ENCODE measurements at places on chromosomes 4 and X.

DNA sequence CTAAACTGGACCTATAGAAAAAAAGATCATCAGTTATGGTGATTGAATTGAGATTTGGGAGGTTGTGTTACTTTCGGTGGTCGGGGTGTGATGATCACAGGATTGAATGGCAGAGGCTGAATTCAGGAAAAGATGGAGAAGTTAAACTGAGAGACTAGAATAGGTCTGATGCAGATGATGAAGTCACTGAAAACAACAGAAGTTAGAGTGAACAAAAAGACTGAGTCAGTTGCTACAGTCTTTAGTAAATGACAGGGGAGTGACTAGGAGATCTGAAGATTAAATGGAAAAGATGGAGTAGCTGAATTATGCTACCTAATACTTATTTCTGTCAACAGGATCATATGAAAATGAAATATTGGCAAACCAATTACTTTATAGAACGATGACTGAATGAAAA is 163.2 kb downstream of the RPA4 start:
- no peak for DNase-seq

DNA sequence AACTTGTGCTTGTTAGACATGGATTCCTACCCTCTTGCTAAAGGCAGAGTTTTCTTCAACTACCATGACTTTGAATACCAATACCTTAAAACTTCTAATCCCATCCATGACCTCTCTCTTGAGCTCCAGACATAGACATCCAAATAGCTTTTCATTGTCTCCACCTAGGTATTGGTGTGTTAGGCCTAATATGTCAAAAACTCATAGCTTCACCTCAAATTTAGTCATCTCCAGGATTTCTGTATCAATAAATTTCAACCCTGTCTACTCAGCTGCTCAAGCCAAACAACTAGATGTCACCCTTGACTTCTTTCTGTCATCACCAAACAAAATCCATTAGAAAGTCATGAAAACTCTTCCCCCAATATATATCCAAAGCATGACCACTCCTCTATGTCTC is 617.7 kb upstream of the GRIA3 start:
- DNase-seq, result no peak

DNA sequence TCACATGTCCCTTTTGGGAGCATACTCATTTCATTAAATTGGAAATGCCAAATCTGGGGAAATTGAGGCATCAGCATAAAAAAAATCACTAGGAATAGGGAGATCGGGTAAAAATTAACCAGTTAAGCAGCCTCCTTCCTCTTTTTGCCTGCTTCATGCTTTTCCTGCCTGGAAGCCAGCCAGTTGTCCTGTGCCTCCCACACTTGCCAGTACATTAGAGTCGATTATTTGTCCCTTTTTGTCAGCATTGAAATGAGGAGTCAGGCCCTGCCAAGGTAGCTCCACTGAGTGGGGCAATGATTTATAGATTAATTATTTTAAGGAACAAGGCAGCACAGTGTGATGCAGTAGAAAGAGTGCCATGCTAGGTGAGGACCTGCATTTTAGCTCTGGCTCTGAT is 55.3 kb downstream of the SH2D1A start:
- DNase-seq, result no peak

DNA sequence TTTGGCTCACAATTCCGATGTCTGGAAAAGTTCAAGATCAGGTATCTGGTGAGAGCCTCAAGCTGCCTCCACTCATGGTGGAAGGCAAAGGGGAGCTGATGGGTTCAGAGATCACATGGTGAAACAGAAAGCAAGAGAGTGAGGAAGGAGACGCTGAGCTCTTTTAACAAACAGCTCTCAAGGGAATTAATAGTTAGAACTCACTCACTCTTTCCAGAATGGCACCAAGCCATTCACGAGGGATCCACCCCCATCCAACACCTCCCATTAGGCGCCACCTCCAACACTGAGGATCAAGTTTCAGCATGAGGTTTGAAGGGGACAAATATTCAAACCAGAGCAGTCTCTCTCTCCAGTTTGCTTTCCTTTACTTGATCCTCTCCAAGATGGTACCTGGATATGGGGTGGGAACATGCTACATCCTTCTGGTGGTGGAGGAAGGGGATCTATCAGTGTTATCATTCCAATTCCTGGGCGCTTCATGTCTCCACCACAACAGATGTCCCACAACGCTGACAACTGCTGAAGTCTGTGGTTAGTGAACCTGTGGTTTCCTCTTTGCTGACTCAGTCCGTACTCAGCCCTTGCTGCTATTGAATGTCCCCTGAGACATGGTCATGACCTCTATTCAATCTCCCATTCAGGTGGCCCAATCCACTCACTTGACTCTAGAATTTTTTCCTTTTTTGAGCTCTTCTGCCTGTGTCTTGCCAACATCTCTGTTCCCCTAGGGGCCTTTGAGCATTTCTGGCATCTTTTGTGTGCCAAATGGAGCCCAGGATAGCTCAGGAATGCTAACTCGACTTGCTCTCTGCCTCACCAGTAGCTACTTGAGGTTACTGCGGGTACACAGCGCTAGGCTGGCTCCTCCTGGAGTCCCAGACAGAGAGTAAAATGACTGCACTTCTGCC is 395.2 kb downstream of the MID1IP1 start:
- DNase-seq, result peak; percentile 24

GRCh38 chrX:140572724-140573123 is 67.9 kb upstream of the SOX3 start:
- peak; percentile 59 for DNase-seq

- no peak for DNase-seq
These were observed 394.2 kb downstream of the ANKRD50 start for GRCh38 chr4:124318292-124318691.

- DNase-seq, result peak; percentile 43
These were observed 141.5 kb downstream of the RPS6KA6 start for GRCh38 chrX:84046403-84046984.

DNA sequence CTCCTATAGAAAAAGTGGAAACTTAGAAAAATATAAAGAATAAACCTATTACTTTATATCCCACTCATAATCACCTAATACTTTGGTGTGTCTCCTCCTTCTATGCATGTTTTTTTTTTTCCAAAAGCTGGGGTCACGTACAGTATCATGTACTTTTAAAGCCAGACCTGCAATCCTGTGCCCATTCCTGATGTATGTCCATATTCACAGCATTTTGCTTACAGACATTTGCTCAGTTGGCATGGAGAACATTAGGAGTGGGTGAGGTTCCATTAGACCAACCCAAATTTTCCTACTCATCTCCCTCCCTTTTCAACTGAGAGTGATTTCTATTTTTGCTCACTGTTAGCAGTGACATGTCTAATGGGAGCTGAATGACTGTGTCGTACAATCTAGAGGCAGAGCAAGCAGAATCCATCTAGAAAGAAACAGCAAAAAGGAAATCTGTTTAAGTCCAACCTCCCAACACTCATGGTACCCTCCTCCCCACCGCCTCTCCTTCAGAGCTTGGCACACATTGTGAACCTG is 195.6 kb upstream of the KLF3 start:
- no peak for DNase-seq

- DNase-seq, result no peak
These were observed 167.6 kb upstream of the ANK2 start for GRCh38 chr4:112881842-112882241.

DNA sequence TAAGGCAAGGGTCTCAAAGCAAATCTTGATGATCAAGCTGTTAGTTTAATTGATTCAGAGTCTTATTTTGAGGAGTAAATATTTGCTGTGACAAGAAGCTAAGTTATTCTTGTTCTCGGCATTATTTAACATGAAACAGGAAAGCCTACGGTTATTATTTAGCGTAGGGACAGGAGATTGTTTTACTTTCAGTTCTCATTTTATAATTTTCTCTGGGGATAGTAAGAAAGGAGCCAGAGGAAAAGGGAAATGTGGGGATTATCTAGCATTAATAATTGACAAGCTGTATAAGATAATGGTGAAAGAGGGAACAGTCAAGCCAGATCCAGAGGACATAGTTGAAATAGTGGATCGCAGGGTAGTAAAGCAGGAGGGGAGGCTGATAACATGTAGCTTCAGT is 39.7 kb upstream of the PARM1 start:
- DNase-seq, result no peak

DNA sequence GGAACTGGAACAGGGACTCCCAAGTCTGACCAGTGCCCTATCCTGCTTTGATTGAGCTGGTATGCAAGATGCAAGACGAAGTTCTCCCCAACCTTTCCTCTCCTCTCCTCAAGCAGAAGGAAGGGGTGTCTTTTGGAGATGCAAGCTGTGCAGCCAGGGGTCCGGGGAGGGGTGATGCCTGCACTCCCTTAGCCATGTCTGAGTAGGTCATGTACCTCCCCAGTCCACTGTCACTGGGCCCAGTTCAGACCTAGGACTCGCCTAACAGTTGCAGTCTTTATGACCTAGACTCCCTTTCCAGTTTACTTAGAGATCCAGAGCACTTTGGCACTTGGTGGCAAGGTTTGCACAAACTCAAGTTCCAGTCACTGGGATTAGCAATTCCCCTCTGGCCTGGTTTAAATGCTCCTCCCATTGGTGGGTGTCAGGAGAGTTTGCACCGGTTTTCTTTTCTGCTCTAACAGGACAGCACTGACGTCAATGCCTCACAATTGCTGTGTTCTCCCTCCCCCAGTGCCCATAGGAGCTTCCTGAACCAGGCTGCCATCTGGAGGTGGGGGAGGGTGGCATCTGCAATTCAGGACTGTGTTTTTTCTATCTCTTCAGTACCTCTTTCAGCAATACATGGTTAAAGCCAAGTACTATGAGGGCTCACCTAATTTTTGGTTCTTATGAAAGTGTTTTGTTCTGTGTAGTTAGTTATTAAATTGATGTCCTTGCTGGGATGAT is 782.2 kb downstream of the ARAP2 start:
- peak; percentile 0 for DNase-seq

DNA sequence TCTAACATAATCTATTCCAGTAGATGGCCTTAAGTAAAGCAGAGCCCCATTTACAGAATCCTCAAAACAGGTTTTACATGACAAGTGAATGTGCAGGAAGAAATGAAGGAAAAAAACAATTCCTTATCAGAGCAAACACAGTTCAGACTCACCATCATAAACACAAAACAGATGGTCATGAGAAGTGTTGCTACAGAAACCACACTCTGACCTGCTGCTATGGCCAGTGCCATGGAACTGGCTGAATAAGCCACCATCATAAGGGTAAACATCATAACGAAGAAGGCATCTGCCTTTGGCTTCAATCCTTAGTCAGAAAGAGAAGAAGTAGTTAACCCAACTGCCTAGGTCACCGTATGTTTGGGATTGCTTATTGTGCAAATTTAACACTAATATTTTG is 61.1 kb downstream of the ABCG2 start:
- peak; percentile 46 for DNase-seq

- DNase-seq, result no peak
These were observed 52.9 kb upstream of the LIMCH1 start for GRCh38 chr4:41485041-41485440.

- DNase-seq, result no peak
These were observed 123.7 kb upstream of the TLR3 start for GRCh38 chr4:185945252-185945651.

DNA sequence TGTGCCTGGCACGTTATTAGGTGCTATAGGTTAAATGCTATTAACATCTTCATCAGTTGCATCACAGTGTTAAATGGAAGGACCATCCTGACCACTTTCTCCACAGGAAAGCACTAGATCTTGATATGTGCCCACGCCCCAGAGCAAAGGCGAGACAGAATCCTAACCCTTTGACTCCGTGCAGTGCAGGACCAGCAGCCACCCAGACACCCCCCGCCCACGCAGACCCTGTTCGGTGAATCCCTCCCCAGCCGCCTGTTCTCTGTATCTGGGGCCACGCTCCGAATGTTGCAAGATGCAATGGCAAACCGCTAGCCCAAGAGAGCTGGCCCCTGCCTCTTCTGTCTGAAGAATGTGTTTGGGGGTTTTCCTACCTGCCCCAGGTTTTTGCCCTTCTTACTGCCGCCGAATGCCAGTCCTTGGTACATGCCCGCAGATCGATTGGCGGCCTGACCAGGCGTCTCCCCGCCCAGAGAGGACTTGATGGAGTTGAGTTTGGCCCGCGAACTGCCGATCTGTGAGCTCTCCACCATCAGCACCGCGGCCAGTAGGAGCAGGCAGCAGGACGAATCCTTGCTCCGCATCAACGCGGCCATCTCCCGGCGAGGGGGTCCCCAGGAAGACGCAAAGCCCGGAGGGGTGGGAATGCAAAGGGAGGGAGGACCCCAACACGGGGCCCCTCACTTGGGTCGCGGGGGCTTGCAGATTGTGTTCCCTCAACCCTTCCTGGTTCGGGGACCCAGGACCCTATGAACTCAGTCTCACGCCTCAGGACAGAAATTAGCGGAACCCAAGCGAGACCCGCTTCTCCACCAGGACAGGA is 906 bp downstream of the DKK2 start:
- DNase-seq, result peak; percentile 48

GRCh38 chr4:15118292-15118691 is 116.0 kb downstream of the CPEB2 start:
- no peak for DNase-seq

- no peak for DNase-seq
These were observed 535.5 kb downstream of the MID1IP1 start for GRCh38 chrX:39336671-39337311.

GRCh38 chr4:76666944-76667532 is 230.9 kb downstream of the SOWAHB start:
- DNase-seq, result no peak

DNA sequence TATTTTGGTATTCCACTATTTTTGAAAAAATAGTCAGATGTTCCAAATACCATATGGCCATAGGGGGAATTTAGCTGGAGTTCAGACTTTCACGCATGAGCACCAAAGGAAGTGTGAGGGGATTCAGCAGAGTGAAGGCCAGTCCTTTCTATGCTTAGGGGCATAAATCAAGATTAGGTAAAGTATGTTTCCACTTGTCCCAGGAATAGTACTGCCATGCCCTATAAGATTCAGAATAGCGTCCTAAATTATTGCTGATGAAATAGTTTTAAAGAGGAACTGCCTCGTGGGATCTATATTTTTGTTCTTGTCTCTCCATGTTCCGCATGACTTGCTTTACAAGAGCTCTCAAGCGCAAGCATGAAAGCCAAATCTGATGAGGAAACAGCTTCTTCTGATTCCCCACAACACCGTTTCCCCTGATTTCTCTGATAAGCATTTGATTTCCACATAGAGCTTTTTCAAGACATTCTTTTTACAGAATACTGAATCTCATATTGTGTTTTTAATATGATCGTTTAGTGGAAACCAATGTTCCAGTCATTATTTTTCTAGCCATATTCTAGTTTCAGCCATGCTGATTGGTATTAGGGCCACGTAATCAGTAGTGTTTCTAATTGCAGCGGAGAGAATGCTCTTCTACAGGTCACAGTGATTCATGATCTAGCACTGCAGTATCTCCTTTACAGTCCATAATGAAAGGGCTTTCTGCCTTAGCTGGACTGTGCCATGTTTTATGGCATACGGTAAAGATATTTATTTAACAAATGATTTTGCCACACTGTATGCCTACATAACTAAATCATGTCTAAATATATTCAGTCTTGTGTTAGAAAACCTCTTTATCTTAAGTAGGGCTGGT is 492.3 kb downstream of the CENPC start:
- DNase-seq, result no peak

- DNase-seq, result no peak
These were observed 175.7 kb upstream of the MXRA5 start for GRCh38 chrX:3522101-3522650.

GRCh38 chr4:112545346-112545745 is 29.4 kb upstream of the NEUROG2 start:
- no peak for DNase-seq

Data from ELR (cell line).